ENCODE measurements at places on chromosomes 6 and 20.

DNA sequence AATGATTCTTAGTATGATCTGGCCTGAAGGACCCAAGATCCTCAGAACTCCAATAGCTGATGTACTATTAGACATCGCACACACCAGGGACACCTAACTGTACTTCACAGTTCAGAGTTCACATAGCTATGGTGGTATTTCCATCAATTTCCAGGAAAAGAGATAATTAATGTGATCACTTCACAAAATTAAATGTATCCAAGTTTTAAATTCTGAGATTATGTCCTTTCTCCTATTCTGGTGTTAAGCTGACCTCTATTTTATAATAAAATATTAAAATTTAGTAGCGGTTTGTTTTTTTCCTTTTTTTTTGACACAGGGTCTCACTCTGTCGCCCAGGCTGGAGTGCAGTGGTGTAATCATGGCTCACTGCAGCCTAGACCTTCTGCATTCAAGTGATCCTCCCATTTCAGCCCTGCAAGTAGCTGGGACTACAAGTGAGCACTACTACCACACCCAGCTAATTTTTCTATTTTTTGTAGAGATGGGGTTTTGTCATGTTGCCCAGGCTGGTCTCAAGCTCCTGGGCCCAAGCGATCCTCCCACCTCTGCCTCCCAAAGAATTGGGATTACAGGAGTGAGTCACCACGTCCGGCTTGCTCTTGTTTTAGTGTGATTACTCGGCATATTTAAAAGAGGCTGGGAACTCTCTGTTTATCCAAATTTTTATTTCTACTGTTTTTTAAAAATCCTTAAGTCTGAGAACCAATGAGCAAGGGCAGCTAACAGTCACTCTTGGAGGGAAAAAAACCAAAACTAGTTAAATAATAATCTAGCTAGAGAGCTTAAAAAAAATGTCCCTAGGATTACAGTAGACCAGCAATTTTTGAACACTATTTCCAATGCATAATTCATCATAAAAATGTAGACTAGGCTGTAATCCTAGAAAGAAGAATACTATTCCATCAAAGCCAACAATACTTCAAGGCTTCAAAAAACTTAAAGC, 16.0 kb downstream of the KIF13A start:
- no peak for DNase-seq

- no peak for DNase-seq
Observed at GRCh38 chr6:17923401-17923863, 64.0 kb downstream of the KIF13A start.

DNA sequence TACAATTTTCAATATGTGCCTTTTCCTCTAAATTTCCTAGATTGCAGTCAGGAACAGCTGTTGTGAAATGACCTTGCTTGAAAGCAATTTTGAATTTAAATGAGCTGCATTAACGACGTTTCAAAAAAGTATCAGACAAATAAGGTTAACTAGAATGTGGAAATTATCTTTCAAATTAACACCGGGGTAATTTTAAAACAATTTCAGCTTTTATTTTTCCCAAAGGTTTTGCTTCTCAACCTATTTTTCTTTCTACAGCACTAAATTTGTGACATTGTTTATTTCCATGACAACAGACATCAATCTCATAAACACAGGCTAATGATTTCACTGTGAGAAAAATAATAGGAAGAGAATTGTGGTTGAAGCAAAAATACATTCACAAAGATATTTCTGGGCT, 38.5 kb downstream of the COL12A1 start:
- no peak for DNase-seq

GRCh38 chr6:24902782-24903181, 33.0 kb downstream of the RIPOR2 start:
- no peak for DNase-seq

- DNase-seq: no peak
Observed at GRCh38 chr20:63076421-63076820, 69.7 kb upstream of the BHLHE23 start.

GRCh38 chr6:111354758-111355555, 128.1 kb downstream of the REV3L start:
- DNase-seq: no peak

DNA sequence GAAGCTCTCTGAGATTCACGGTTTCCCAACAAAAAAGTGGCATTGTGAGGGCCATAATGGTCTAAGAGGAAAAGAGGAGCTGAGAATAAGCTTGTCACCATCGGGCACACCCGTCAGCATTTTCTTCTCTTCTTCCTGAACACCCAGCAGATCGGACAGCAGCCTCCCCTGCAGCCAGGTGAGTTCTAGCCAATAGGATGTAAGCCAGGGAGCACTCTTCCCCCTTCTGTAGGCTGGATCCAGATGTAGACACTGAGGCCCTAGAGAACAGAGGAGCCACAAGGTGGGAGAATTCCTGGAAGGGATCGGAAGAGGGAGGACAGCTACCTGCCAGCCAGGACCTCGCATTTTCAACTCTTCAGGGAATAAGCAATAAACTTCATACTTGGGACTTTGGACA, 228.0 kb downstream of the SYNDIG1 start:
- DNase-seq: no peak

DNA sequence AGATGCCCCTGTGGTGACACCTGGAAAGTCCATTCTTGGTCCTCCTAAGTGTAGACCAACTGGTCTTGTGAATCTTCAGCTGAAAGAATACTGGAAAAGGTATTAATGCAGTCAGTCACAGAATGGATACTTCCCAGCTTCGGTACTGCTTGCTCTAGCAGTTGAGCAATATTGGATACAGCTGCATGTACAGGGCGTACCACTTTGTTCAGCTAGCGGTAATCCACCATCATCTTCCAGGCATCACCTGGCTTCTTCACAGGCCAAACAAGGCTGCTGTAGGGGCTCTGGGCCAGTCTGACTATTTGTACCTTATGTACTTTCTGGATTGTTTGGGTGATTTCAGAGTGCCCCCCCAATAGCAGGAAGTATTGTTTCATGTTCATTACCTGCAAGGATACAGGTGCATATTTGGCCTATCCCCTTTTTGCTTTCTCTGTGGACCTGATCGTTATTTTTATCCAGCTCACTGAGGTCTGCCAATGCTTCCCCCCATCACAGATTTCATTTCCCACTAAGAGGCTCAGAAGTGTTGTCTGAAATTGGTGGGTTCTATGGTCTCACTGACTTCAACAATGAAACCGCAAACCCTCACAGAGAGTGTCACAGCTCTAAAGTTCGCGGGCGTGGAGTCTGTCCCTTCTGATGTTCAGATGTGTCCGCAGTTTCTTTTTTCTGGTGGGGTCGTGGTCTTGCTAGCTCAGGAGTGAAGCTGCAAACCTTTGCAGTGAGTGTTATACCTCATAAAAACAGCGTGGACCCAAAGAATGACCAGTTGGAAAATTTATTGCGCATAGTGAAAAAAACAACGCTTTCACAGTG, 52.2 kb downstream of the TRIM27 start:
- no peak for DNase-seq

- no peak for DNase-seq
Observed at GRCh38 chr20:3735768-3736167, 3.3 kb downstream of the HSPA12B start.

DNA sequence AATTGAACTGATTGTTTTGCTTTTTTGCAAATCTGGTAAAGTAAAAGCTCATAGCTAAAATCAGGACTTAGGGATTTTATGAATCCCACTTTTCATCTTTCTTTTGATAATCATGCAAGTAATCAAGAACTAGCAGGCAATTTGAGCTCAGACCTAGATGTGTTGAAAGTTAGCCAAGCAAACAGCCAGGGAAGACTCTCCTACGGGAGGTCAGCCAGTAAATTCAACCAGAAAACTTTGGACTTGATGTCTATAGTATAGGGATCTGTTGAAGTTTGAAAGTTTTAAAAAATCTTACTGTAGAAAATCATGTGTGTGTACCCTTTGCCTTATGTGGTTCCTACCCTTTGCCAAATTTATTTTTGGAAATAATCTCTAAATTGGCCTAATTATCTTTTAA, 95.0 kb upstream of the TPD52L1 start:
- no peak for DNase-seq

DNA sequence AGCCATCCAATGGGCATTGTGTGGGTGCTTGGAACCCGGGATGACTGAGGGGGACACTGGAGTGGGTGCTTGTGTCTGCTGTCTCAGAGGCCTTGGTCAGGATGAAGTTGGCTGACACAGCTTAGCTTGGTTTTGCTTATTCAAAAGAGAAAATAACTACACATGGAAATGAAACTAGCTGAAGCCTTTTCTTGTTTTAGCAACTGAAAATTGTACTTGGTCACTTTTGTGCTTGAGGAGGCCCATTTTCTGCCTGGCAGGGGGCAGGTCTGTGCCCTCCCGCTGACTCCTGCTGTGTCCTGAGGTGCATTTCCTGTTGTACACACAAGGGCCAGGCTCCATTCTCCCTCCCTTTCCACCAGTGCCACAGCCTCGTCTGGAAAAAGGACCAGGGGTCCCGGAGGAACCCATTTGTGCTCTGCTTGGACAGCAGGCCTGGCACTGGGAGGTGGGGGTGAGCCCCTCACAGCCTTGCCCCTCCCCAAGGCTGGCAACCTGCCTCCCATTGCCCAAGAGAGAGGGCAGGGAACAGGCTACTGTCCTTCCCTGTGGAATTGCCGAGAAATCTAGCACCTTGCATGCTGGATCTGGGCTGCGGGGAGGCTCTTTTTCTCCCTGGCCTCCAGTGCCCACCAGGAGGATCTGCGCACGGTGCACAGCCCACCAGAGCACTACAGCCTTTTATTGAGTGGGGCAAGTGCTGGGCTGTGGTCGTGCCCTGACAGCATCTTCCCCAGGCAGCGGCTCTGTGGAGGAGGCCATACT, 49.4 kb downstream of the PYGB start:
- no peak for DNase-seq

DNA sequence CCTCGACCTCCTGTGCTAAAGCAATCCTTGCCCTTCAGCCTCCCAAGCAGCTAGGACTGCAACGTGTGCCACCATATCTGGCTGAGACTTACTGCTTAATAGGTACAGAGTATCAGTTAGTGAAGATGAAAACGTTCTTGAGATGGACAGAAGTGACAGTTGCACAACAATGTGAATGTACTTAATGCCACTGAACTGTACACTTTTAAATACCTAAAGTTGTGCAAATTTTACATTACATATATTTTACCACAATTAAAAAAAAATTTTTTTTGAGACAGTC, 25.9 kb downstream of the NUDT3 start:
- DNase-seq: no peak

DNA sequence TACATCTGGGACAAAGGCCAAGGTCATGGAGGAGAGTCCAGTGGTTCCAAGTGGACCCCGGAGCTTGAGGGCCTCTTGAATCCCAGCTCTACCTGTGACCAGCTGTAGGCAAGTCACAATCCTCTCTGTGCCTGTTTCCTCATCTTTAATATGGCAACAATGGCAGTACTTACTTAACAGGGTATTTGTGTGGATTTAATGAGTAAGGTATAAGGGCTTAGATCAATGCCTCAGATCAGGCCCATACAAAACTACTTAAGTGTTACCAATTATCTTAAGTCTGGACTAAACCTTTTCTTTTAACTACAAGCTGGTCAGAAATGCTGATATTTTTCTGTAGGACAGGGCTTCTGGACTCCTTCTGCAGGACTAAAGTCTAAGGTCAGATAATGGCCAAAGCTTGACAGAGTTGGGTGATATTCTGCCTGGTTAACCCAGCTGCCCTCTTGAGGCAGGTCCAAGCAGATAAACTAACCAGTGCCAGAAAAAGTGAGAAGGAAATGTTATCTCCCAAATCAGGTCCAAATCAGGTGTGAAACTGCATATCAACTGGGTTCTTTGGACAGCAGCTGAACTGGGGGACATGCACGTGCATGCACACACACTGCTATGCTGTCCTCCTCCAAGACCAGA, 2.2 kb downstream of the SULF2 start:
- DNase-seq: no peak

GRCh38 chr20:4171538-4172116, 156.3 kb upstream of the RNF24 start:
- no peak for DNase-seq

DNA sequence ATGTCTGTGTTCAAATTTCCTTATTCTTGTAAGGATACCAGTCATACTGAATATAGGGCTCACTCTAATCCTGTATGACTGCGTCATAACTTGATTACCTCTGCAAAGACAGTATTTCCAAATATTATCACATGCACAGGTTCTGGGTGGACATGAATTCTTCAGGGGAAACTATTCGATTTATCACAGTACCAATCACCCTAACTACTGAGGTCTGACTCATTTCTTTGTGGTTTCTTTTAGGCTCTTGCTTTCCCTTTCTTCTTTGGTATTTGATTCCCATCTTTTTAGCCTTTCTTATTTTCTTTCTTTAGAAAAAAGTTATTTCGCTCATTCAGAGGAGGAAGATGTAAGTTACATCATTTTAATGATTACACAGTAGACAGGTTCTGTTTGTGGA, 40.3 kb upstream of the TBX18 start:
- DNase-seq: no peak

DNA sequence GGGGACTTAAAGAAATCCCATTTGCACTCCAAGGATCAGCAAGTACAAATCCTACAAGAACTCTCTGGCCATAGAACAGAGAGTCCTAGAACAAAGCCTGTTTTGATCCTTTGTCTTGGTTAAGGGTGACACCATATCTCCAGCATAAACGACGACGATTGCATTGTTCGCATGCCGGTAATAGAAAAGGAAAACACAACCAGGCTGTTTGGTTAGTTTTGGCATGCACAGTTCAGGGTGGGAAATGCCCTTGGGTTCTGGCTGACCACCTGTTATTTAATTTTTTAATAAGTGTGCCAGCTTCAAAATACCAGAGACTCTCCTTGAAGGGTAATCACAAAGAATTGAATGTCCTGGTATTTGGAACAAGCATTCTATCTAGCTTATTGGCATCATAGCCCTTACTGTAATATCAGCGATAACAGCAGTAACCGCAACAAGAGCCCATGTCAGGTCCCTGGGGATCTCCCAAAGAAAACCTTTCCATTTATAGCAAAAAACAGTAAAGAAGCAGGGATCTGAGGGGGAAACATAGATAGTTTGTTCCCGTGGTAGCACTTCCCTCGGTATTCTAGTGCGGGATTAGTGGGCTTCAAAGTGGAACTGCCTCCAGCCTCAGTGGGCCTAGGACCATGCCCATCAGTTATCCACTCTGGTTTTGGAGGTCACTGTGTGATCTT, 77.1 kb downstream of the TMEM170B start:
- DNase-seq: no peak

- no peak for DNase-seq
Observed at GRCh38 chr6:166778776-166779175, 151.7 kb upstream of the RPS6KA2 start.

DNA sequence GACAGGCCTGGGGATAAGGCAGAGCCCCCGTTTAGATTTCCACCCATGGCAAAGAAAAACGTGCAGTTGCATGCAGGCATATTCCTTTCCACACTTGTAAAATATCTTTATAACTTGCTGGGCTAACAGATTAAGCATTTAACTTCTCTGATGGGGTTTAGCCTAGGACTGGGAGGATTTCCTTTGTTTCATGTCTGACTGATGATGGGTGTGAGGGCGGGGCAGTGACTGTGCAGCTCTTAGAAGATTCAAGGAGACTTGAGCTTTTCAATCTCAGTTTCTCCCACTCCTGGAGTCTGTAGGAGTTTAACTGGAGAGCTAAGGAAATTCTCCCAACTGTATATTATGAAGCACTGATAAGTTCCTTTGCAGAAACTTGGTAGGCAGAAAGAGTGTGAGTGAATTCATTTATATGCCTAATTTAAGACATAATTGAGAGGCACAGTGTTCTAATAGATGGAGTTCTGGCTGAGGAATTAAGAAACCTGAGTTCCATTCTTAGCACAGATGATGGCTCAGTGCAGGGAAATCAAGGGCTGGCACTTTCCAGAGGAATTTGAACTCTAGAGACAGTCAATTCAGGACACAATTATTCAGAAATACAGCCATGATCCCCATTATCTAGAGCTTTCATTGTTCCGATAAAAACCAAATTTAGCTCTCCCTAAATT, 214.6 kb upstream of the CNR1 start:
- DNase-seq: no peak

GRCh38 chr6:130903007-130903406, 75.8 kb downstream of the SMLR1 start:
- DNase-seq: no peak
